ENCODE measurements at places on chromosomes 7 and 10.

DNA sequence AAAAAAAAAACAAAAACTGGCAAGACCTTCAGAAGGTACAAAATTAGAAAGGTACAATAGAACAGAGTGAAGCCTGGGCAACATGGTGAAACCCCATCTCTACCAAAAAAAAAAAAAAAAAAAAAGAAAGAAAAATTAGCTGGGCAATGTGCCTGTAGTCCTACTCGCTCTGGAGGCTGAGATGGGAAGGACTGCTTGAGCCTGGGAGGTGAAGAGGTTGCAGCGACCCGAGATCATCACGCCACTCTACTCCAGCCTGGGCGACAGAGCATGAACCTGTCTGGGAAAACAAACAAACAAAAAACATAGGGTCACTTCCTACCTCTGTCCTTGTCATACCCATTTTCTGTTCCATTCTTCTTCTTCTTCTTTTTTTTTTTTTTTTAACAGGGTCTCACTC, 45.6 kb upstream of the DLG5 start:
- DNase-seq = no peak

DNA sequence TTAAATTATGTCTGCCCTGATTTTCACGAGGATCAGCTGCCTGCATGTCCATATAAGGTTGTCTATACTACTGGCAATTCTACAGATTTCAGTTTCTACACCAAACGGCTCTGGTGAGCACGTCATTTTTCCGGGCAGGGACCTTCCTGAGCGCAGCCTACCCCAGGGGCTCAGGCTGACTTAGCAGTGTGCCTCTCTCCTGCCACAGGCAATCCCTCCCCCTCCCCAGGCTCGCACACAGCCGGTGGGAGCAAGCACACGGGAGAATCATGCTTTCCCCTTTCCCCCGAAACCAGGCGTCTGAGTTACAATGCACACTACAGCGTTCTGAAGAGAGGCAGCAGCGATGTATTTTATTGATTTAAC, 1.7 kb downstream of the KLF6 start:
- DNase-seq = no peak

GRCh38 chr10:78904196-78904595, 164.6 kb upstream of the ZMIZ1 start:
- no peak for DNase-seq

GRCh38 chr7:7569081-7569527, 2.4 kb downstream of the MIOS start:
- DNase-seq = no peak

DNA sequence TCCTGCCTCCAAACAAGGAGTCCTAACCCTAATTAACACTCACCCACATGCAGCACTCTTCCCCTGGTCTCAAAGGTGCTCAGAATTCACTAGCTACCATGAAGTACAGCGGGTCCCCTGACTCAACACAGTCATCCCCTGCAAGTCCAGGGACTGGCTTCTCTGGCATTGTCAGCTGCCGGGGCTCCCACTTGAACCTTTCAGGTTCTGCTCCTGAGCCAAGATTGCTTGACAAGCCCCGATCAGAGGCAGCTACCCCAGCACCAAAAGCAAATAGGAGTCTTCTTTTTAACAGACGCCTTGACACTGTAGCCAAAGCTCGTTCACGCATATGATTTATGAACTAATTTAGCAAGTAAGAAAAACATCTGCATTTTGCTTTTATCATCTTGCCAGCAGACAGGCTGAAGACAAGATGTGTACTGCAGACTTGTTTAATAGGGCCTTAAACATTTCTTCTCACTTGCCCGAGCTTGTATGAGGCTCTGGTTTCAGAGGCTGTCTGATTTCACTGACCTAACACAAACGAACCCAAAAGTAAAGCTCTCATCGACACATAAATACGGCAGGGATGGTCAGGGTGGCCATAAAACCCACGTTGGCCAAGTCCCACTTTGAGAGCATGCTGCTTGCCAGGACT, 67.6 kb upstream of the ADAM12 start:
- no peak for DNase-seq

GRCh38 chr7:137304624-137305235, 38.8 kb downstream of the PTN start:
- DNase-seq = no peak

- DNase-seq = no peak
These were observed 158.8 kb downstream of the NXPH1 start for GRCh38 chr7:8592167-8592566.

DNA sequence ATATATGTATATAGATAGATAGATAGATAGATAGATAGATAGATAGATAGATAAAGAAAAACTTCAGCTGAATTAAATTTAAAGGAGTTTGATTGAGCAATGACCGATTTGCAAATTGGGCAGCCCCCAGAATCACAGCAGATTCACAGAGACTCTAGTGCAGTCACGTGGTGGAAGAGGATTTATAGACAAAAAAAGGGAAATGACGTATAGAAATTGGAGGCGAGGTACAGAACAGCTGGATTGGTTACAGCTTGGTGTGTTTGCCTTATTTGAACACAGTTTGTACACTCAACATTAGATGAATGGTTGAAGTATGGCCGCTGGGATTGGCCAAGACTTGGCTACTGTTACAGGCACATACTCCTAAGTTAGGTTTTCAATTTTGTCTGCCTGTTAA, 8.2 kb upstream of the PODXL start:
- no peak for DNase-seq

- DNase-seq = no peak
These were observed 233.3 kb downstream of the MAD1L1 start for GRCh38 chr7:1999278-1999984.

- DNase-seq = no peak
These were observed 21.8 kb downstream of the NT5C2 start for GRCh38 chr10:103171278-103171677.

GRCh38 chr10:7895699-7896090, 77.4 kb downstream of the TAF3 start:
- no peak for DNase-seq

GRCh38 chr10:23370106-23370505, 25.5 kb upstream of the C10orf67 start:
- no peak for DNase-seq

Data from NCI-H460 (cell line).